NCI-H2081 treated with DMSO at 0.1 percent for 48 hours (cell line): ENCODE measurements at places on chromosomes 2 and 18.

DNA sequence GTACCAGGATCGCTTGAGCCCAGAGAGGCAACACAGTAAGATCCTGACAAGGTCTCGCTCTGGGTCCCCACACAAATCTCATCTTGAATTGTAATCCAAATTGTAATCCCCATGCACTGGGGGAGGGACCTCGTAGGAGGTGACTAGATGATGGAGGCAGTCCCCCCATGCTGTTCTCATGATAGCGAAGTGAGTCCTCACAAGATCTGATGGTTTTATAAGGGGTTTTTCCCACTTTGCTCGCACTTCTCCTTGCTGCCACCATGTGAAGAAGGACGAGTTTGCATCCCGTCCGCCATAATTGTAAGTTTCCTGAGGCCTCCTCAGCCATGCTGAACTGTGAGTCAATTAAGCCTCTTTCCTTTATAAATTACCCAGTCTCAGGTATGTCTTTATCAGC is 46.0 kb upstream of the SERTAD2 start:
- no peak for DNase-seq

DNA sequence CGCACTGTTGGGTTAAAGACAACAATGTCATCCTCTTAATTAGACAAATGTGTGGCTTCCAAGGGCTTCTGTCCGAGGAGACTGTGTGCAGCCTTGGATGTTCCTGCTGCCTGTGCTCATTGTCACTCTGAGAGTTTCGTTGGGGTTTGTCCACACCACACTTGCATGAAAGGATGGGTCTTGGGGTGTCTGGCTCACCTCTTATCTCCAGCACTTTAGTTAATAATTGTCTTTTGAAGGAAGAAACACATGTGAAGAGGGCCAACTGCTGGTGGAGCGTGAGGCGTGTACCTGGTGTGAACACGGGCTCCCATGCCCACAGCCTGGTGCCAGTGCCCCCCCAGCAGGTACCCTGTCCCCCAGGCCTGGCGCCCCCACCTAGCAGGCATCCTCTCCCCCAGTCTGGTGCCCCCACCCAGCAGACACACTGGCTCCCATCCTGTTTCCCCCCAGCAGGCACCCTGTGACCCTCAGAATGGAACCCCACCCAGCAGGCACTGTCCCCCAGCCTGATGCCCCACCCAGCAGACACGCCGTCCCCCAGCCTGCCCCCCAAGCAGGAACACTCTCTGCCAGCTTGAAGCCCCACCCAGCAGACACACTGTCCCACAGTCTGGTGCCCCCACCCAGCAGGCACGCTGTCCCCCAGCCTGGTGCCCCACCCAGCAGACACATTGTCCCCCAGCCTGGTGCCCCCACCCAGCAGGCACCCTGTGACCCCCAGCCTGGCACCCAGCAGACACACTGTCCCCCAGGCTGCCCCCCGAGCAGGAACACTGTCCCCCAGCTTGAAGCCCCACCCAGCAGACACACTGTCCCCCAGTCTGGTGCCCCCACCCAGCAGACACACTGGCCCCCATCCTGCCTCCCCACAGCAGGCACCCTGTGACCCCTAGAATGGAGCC is 96.3 kb upstream of the TMEM18 start:
- no peak for DNase-seq

DNA sequence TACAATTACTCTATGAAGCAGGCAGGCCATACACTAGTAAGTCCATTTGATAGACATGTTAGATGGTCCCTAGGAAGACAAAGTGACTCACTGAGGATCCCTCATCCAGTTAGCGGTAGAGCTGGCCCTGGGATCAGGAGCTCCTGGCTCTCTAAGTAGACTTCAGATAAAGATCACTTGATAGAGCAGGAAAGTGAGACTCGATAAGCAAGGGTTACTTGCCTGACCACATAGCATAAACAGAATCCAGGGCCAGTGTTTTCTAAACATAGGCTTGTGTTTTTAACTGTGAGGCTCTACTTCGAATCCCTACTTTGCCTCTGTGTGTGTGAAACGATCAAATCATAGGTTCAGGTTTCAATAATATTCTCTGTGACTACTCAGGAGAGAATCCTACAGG is 355.2 kb upstream of the TRIB2 start:
- no peak for DNase-seq

DNA sequence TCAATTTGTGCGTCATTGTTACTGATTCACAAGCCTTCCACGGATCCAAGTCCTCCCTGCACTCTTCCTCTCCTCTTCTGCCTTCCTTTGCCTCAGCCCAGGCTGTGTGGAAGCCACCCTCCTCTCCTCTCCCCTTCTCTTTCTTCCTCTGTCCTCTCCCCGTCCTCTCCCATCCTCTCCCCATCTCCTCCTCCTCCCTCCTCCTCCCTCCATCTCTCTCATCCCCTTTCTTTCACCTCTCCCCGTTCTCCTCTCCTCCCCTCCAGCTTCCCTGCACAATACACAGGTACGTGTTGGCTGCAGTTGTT is 183.5 kb downstream of the SEPTIN10 start:
- DNase-seq, result no peak

DNA sequence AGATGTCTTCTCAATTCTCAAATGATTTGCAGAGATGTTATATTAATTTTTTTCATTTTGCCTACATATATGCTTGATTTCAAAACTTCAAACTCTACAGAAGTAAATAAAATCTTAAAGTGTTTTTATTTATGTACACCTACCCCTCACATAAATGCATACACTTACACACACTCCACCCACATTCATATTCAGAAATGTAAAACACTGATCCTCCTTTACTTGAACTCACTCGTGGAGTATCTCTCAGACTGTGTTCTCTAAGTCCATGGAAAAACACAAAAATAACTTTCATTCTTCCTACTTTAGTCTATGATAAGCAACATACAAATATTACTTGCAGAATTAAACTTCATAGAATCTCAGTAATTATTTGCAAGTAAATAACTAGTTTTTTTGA is 209.1 kb upstream of the RBMS1 start:
- no peak for DNase-seq

- no peak for DNase-seq
Measured at GRCh38 chr2:85785027-85785822, 31.4 kb downstream of the ATOH8 start.

DNA sequence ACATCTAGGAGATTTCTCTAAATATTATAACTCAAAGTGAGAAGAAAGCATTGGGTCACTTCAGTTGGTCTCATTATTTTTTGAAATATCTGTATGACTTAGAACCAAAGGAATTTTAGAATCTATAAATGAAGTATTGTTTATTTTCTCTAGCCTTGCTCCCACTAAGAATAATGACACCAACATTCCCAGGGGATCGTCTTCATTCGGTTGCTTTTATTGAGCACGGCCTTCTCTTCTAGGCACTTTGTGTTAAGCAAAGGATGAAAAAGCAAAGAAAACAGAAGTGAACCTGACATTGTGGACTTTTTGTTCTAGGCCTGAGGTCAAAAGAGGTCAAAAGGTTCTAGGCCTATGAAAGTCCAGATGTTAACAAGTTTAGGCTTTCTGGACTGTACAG is 231.9 kb downstream of the GALR1 start:
- no peak for DNase-seq

DNA sequence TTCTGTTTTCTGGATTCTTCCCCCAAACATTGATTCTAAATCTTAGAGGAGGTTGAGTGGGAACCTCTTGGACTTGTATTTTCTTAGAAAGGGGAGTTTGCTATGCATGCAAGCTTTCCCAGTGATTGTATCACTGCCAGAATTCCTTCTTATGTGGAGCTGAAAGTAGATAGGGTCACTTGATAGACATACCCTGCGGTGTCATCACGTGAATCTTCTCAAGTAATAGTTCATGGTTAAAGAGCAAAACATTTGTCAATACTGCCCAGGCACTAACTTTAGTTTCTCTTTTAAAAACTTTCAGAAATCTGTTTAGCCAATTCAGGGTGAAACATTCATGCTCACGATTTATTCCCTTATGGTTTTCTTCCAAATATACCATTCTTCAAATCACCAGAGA is 6.4 kb downstream of the PMAIP1 start:
- DNase-seq, result no peak

GRCh38 chr2:151827564-151828142 is 568 bp downstream of the ARL5A start:
- DNase-seq, result no peak

DNA sequence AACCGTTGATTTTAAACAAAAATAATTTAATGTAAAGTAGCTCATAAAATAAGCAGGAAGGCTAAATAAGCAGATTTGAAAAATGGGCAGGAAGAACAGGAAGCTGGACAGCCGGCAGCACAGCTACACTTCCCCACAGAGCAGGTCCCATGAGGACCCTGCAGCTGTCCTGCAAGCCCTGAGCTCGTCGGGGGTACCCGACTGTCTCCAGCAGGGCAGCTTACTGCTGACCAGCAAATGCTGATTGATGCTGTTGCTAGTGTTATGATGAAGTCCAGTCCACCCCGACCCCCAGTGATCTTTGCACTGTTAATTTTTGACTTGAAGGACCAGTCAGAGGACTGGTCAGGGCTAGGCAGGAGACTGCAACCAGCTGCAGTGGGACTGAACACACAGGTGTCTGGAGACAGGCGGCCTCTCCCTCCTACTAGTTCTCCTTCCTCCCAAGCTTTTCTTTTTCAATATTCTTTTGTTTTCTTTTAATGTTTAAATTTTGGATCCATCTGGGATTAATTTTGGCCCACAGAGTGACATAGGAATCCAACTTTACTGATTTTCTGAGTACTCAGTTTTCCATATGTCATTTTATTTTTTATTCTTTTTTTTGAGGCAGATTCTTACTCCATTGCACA is 27.7 kb downstream of the POLE4 start:
- no peak for DNase-seq

DNA sequence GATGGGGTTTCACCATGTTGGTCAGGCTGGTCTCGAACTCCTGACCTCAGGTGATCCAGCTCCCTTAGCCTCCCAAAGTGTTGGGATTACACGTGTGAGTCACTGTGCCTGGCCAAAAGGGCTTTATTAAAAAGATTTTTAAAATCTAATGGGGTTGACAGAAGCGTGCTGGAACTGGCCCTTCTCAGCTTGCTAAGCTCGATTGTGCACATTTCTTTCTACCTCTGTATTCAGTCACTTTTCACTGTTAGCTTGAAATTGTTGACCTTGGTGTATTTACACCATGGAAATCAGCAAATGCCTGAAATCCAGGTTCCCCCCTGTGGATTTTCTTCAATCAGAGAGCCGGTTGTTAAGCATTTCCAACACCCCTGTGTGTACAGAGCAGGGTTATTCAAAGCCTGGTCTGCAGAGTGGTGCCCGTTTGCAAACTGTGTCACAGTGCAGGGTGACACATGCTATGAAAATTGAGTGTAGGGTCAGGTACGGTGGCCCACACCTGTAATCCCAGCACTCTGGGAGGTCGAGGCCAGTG is 140.2 kb downstream of the TGIF1 start:
- DNase-seq, result no peak

DNA sequence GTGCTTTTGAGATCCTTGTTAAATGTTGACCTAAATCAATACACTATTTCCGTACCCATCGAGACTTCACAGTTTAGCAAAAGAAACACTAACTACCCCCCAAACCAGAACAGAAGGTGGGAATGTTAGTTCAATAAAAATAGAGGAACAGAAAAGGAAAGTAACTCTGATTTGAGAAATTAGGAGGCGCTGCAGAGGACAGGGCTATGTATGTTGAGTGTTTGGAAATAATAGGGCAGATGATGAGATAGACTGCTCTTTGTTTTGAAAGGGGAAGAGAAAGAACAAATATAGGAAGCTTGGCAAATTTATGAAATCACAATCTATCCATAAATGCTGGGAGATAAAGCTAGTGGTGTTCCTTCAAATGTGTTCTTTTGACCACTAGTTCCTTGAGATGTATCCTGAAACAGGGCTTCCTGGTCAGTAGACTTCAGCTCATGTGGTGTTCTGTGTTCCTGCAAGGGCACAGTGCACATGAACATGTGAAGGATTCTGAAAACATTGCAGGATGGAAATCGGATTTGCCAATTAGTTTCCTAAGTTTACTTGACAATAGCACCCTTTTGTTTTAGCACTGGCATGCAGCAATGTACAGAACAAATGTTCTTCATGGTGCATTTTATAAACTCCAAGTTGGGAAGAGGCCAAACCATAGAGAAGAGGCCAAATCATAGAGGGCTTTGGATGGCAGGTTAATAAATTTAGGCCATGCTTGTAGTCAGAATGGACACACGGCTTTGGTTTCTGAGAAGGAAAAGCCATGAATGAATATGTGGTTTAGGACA is 39.8 kb downstream of the RHBDD1 start:
- no peak for DNase-seq

GRCh38 chr18:55228191-55228590 is 268.9 kb upstream of the CCDC68 start:
- no peak for DNase-seq

GRCh38 chr2:149084924-149085795 is 46.7 kb downstream of the LYPD6B start:
- no peak for DNase-seq

- DNase-seq, result no peak
Measured at GRCh38 chr2:19722531-19722971, 179.2 kb downstream of the TTC32 start.

DNA sequence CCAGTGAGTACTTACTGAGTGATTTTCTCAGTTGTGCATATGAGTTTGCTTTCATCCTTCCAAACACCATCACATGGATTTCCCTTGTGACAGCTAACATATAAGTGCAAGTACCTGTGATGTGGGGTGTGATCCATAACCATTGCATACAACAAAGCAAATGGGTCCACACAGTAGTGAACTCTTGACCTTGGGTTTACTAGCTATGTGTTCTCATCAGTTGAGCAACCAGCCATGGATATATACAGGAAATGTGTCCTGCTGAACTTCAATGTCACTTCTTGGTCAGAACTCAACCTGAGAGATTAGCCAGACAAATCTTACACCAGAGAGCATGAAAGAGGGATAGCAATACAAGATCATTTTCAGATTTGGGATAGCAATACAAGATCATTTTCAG is 420.9 kb upstream of the KCNH7 start:
- DNase-seq, result no peak

- no peak for DNase-seq
Measured at GRCh38 chr2:100934504-100935371, 67.4 kb upstream of the RPL31 start.

DNA sequence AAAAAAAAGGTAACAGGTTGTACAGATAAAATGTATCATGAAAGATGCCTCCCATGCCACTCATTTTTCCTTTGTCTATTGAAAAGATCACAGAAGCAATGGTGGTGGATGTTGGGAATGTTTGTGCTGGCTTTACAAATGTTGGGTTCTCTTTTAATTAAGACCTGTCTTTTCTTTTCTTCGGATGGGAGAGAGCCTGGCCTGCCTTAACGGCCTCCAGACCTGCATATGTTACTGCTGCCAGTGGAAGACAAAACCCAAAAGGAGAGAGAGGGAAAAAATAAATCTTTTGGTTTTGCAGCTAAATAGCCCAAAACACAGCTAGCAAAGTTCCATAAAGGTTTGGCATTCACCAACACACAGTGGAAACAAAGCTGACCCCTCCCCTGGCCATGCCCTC is 50.5 kb upstream of the FZD7 start:
- no peak for DNase-seq

DNA sequence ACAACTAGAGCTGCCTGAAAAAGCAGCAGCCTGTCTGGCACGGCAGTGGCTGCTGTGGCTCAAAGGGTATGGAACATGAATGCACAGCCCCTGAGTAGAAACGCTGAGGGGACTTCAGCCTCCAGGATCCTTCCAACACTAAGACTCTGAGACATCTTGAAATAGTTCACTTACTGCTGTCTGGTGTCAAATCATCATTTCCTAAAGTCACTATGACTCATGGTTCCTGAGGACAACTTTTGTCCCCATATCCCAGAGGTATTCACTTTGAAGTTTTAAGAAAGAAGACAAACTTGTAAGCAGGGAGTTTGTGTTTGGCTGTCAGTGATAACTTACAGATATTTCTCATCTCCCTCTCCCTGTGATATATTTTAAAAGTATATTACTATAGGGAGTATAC is 33.3 kb upstream of the NEB start:
- no peak for DNase-seq
